ENCODE measurements at places on chromosomes 11 and 22. TPM values are rescaled to one million over a fixed set of nuclear protein-coding genes. Genes with fewer than 3 reads are reported as not detected.

The GRAMD1B gene
- 91.6 TPM for total RNA-seq

The UBE2L3 gene
- 54.3 TPM for total RNA-seq

The ROBO4 gene
- not detected for total RNA-seq

DNA sequence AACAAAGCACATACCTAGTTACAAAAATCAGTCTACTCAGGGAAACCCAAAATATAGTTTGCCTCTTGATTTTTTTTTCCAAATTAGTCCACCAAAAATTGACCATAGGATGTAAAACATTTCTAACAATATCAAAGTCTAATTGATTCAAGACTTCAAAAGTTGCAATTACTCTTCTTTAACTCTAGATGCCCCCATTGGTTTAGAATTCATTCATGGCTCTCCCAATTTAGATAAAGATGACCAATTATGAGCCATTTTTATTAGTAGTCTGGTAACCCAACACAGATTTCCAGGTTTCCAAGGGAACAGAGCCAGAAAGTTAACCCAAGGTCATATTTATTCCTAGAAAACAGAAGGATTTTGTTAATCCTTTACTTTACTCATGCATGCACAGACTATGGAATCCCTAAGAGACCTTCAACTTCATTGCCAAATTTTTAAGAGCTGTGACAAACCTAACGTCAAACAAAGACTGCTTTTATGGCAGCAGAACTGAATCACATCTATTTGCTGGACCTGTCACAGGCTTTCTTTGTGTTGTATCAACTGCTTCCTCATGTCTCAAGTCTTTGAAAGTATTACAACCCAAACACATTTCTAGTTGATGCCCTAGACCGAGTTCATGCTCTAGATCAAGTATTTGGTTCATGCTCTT, 55.3 kb downstream of the C22orf42 start:
- no peak for DNase-seq

DNA sequence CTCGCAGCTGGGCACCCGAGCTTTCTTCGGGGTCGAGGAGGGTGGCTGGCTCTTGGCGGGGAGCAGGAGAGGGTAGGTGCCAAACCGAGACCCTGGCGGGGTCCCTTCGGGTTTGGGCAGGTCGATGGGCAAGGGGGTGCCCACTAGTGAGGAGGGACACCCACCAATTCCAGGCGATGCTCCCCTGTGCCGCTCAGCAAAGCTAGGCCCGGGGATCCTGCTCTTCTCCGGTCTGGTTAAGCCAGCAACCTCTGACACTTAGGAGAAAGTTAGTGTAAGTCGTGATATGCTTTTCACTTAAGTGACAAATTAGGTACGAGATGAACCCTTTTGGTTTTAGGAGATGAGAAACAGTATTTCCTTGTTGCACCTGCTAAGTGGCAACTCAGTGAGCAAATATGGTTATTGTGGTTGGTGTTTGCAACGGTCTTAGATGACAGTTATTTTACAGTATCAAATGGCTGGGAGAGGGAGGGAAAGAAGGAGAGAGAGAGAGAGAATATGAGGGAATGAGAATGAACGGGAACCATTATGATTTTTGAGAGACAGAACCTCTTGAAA, 565 bp downstream of the NUCB2 start:
- no peak for DNase-seq

DNA sequence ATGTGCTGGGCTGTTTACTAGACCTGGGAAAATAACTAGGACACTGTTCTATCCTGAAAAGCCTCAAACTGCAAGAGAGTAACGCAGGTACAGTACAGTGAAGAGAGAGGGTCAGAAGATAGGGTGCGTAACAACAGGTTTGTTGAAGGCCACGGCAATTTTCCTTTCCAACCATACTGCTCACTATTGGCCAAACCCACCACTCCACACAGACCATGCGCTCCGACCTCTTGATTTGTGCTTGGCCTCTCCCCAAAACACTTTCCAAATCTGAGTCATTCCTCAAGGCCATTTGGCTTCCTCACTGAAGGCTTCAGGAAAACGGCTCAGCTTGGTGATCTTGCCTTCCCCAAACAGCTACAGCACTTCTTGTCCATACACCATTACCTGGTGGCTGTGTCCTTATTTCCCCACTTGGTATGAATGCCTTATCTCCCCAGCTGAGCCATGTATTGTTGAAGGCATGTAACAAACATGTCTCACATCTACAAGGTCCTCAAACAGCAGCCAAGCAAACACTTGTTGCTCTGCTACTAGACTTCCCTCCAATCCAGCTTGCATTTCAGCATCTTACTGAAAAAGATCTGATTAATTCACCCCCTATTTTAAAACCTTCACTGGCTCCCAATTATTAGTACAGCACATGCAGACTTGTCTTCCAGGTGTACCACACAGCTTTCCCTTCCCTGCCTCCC, 40.9 kb downstream of the TCF20 start:
- no peak for DNase-seq

GRCh38 chr22:33871935-33872334, 48.3 kb downstream of the LARGE1 start:
- no peak for DNase-seq

GRCh38 chr22:36301851-36302250, 48.9 kb downstream of the APOL1 start:
- DNase-seq: no peak

- DNase-seq: peak; percentile 13
Measured at GRCh38 chr11:12163181-12163941, 53.0 kb downstream of the MICAL2 start.
